ENCODE measurements at places on chromosomes 11 and 22.

DNA sequence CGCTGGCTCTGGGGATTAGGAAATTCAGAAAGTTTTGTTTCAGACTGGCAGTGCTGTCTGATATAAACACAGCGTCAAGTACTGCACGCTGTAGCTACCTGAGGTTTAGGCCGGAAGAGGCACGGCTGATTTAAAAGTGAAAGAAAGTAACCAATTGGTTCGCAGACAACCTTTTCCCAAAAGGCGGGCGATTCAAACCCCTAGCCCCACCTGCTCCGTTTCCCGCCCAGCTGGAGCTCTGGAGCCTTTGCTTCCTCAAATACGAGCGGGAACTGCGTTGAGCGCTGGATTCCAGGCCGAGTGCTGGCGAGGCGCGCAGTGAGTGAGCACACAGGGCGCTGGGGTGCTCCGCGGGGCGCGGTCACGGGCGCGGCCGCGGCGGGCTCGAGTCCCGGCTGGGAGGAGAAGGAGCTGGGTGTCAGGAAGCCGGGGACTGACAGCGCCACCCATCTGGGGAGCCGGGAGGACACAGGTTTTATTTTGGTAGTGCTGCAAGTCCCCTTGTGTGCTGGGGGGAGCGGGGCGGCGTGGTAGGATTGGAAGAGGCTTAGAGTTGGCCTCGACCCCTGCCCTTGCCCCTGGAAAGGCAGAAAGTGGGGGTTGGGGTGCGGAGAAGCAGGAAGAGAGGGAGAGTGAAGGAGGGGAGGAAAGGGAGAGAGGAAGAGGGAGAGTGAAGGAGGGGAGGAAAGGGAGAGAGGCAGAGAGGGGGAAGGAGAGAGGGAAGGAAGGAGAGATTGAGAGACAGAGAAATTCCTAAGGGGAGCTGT lies 2.1 kb downstream of the FAM111A start:
- DNase-seq = peak; percentile 92

GRCh38 chr22:48920776-48921241 lies 906.9 kb downstream of the BRD1 start:
- no peak for DNase-seq

DNA sequence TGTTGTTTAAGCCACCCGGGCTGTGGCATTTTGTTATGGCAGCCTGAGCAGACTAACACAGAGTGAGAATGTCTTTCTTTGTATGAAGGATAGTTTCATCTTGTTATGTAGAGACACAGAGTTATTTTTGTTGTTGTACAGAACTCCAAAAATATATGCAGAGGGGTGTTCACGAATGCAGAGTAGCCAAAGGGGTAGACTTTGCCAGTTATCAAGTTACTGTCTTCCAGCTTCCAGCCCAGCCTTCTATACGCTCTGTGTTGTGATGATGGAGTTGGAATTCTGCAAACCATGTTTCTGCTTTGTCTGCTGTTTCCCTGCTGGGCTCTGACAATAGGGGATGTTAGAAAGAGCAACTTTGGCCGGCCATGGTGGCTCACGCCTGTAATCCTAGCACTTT lies 44.1 kb downstream of the RPS6KA4 start:
- no peak for DNase-seq

GRCh38 chr11:107847184-107847583 lies 11.4 kb downstream of the SLC35F2 start:
- no peak for DNase-seq

GRCh38 chr22:30474683-30475424 lies 3.0 kb upstream of the SEC14L3 start:
- DNase-seq = no peak

DNA sequence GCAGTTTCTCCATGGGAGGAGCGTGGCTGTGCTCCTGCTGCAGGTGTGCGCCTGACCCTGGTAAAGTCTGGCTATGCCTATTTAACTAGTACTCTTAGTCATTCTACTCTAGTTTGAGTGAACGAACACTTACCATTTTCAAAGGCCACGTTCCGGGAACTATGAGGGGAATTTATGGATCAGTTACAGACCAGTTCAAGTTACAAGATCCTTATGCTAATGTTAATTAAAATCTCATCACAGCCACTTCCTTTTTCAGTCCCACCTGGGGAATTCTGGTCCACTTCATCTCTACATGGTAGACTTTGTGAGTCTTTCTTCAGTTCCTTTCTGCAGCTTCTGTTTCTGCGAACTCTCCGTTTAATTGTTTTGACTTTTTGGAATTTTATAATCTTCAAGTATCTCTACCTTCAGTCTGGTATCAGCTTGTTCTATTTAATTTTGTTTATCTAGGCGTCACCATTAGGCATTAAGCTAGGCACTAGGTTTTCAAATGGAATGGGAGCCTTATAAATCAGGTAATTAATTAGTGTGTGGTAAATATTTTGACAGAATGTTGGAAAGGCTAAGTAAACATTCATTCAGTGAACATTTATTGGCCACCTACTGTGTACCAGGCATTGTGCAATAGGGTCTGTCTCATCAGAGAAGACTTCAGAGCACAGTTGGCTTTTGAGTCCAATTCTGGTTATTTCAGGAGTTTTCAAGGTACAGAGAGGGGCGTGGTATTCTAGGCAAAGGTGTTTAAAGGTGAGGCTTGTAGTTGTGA lies 78.9 kb downstream of the GRK3 start:
- no peak for DNase-seq

DNA sequence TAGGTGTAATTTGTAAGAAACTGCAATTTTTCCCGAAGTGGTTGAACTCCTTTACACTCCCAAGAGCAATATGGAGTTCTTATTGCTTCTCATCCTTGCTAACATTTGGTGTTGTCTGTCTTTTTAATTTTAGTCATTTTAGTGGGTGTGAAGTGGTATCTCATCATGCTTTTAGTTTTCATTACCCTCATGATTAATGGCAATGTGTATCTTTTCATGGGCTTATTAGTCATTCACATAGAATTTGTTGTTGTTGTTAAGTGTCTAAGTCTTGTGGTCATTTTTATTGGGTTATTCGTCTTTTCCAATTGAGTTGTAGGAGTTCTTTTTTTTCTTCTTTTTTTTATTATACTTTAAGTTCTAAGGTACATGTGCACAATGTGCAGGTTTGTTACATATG lies 238.3 kb upstream of the SESN3 start:
- DNase-seq = peak; percentile 37

DNA sequence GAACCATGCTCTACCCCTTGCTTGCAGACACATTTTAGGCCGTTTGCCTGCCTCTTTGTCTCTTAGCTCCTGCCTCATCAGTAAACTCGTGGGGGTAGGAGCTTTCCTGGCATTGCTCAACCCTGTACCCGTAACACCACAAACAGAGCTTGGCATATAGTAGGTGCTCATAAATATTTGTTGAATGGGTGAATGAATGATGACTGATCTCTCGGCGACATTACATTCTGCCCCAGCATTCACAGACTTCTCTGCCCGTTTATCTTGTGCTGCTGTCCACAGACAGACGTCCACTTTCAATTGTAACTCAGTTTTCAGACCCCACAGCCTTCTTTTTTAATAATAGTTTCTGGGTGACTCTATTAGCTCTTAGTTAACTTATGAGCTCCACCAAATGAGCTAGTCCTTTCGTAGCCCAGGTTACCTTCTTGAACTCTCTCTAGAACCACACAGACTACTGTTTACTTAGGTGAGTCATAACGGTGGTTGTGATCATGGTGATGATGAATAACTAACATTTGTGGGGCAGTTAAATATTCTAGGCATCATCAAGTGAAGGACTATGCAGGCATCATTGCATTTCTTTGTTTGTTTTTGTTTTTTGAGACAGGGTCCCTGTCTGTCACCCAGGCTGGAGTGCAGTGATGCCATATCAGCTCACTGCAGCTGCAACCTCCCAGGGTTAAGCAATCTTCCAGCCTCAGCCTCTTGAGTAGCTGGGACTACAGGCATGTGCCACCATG lies 188.4 kb downstream of the ADAMTS15 start:
- DNase-seq = peak; percentile 93

- DNase-seq = peak; percentile 90
Observed at GRCh38 chr11:10366568-10367331, 61.9 kb downstream of the ADM start.

DNA sequence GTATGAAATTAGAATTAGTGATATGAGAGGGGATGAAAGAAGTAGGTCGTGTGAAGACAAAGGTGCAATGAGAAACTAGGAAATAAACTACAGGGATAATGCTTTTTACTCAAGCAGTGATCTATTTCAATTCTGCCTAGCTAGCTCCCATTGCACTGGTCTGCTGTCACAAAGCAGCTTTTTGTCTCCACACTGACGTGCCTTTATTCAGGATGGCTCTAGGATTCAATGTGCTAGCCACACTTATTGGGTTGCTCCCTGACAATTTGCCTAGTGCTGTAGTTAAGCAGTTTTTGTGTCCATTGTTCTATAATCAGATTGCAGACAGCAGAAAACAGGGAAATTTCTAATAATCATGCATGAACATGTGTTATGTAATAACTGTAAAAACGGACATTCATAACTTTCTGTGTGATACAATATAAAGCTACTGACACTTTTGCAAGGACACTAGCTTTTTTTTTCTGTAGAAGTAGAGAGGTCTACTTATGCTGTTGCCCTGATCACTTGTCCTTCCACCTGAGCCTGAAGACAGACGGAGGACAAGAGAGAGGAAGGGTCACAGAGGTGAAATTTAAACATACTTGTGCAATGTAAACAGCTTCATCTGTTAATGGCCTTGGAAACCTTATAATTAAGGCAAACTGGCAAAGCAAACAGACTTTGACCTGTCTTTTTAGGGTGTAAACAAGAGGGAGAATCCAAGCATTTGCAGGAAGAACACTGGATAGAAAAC lies 269.6 kb downstream of the LRRC4C start:
- no peak for DNase-seq

DNA sequence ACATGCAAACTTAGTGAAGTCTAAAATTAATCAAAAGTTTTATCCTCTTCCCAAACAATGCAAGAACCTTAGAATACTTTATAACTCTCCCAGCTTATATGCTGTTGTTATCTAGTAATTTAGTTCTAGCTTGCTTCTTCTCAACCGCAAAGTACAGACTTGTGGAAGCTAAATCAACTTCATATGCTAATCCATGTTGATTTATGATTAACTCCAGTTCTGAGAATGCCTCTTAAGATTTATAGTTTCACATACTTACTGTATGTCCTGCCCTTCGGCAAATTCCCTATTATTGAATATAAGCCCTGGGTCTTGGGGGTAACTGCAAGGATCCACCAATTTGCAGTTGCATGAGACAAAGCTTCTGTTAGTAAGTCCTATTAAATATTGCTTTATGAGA lies 17.6 kb upstream of the SLC35F2 start:
- no peak for DNase-seq

GRCh38 chr11:11347592-11347991 lies 5.5 kb downstream of the CSNK2A3 start:
- DNase-seq = no peak

DNA sequence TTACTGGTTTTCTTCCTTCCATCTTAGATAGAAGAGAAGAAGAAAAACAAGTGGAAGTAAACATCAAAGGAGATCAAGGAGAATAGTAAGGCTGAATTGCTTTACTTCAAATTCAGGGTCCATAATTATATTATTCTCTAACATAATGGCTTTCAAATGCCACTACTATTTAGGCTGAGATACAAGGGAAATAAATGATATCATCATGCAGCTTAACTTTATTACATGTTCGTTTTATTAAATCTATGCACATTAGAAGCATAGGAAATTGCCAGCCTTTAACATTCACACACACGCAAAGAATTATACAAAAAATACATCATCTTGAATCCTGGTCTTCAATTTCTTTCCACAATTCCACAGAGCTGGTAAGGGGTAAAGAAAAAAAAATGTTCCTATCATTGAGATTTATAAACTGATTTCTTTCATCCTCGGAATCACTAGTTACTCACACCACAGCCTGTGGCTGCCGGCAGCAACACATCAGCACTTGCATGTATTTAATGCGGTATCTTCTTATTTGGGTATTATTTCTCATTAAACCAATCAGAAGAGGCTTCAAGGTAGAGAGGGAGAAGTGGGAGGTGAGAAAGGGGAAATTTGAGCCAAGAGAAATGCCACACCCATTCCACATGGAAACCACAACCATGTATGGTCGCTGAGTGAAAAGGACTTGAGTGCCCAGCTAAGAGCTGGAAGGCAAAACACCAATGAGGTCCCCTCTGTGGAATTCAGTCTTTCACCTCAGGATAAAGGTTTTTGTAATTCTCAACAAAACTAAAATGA lies 26.3 kb downstream of the SYTL2 start:
- no peak for DNase-seq

- no peak for DNase-seq
Observed at GRCh38 chr22:24338726-24339451, 68.3 kb downstream of the SPECC1L start.

- DNase-seq = no peak
Observed at GRCh38 chr11:123581651-123582399, 72.6 kb downstream of the SCN3B start.

DNA sequence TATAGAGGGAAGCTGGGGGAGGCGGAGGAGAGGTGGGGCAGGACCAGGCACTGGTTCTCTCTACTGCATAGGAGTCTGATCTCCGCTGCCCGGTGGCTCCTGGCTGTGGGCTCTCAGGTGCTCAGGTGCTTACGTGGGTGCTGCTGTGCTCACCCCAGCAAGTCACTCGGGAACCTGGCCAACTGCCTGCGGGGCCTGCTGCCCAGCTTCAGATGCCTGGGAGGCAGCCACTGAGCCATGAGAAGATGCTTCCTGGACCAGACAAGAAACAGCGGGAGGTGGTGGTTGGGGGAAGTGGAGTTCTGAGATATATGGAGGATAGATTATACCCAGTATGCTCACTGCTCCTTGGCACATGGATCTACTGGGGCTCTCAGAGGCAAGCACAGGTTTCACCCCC lies 1303.4 kb downstream of the TBC1D22A start:
- no peak for DNase-seq

DNA sequence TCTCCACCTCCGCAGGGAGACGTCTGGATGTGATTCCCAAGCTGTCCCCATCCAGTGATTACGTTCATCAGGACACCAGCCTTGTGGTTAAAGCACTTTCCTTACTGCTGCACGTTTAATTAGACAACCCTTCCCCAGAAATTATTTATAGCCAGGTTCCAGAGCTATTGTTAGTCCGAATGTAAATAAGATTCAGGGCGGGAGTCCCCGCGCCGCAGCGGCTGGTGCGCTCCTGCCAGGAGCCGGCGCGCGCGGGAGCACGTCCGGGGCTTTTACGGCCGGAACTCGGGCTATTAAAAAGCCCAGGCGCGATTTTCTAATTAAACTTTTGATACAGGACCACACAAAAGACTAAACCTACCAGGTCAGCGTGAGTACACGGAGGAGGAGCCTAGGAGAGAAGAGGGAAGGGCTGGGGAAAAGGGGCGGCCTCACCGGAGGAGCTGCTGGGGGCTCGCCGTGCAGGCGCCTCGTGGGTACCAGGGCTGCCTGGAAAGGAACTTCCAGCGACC lies 538.3 kb downstream of the OPCML start:
- DNase-seq = no peak

All from epithelial cell of esophagus (primary cell).